Osteocyte (in vitro differentiated cells): ENCODE measurements at places on chromosomes 1 and 21. TPM values are rescaled to one million over a fixed set of nuclear protein-coding genes. Genes with fewer than 3 reads are reported as not detected.

DNA sequence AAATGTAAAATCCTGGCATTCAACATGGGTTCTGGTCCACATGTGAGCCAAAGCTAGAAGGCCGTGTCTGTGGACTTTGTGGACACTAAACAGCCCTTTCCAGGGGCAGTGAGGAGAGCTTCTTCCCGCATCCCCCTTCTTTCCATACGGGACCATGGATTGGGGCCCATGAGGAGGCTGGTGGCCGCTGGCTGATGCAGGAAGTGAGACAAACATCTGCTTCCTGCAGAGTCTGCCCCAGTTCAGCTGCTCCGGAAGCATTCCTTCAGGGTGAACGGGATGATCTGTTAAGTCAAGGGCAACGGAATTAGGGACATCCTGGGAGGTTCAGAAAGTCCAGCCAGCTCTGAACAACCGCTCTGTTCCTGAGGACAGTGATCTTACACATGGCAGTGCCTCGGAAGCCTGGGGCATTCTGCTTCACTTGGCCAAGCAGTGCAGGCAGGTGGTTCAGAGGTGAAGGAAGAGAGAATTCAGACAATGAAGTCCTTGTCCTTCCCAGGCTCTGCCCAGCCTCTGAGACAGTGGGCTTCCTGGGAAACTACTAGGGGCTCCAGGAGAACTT is 1.5 kb downstream of the CA6 start:
- H3K4me1 ChIP-seq = peaks cover 2% of the 10 kb centered on the region
- DNase-seq = no peak
- no peaks in the 10 kb centered on the region for H3K27me3 ChIP-seq
- no peak overlapping the region for H3K4me3 ChIP-seq

GRCh38 chr1:34858901-34859445 is 576 bp downstream of the SMIM12 start:
- peaks cover 4% of the 10 kb centered on the region for H3K36me3 ChIP-seq
- no peak for DNase-seq
- peaks cover 31% of the 10 kb centered on the region for H3K4me1 ChIP-seq

GRCh38 chr1:25820247-25821111 is 725 bp downstream of the MTFR1L start:
- H3K4me1 ChIP-seq = peaks cover 34% of the 10 kb centered on the region
- H3K27me3 ChIP-seq = no peaks in the 10 kb centered on the region
- peaks cover 3% of the 10 kb centered on the region for H3K36me3 ChIP-seq
- peak overlapping the region; percentile 92 for H3K4me3 ChIP-seq
- DNase-seq = no peak

- H3K4me3 ChIP-seq = no peak overlapping the region
- H3K27ac ChIP-seq = no peak overlapping the region
- no peaks in the 10 kb centered on the region for H3K4me1 ChIP-seq
- no peaks in the 10 kb centered on the region for H3K36me3 ChIP-seq
Measured at GRCh38 chr1:86259390-86259789, 102.8 kb upstream of the COL24A1 start.

GRCh38 chr1:174204697-174205308 is 45.5 kb downstream of the RABGAP1L start:
- no peaks in the 10 kb centered on the region for H3K27me3 ChIP-seq
- no peak overlapping the region for H3K27ac ChIP-seq
- DNase-seq = no peak
- H3K4me3 ChIP-seq = no peak overlapping the region
- peaks cover 6% of the 10 kb centered on the region for H3K36me3 ChIP-seq
- H3K4me1 ChIP-seq = no peaks in the 10 kb centered on the region

- H3K36me3 ChIP-seq = peaks cover 28% of the 10 kb centered on the region
- H3K27ac ChIP-seq = no peak overlapping the region
- peaks cover 16% of the 10 kb centered on the region for H3K4me1 ChIP-seq
- DNase-seq = no peak
Measured at GRCh38 chr1:183753464-183753891, 51.4 kb upstream of the RGL1 start.

- H3K27ac ChIP-seq = no peak overlapping the region
- H3K27me3 ChIP-seq = no peaks in the 10 kb centered on the region
- no peak for DNase-seq
- no peaks in the 10 kb centered on the region for H3K4me1 ChIP-seq
Measured at GRCh38 chr1:226148121-226148648, 38.4 kb downstream of the ACBD3 start.

- H3K4me3 ChIP-seq = peak overlapping the region; percentile 61
- peaks cover 28% of the 10 kb centered on the region for H3K4me1 ChIP-seq
- no peak overlapping the region for H3K27ac ChIP-seq
Measured at GRCh38 chr1:54486907-54487306, 61.1 kb upstream of the ACOT11 start.

DNA sequence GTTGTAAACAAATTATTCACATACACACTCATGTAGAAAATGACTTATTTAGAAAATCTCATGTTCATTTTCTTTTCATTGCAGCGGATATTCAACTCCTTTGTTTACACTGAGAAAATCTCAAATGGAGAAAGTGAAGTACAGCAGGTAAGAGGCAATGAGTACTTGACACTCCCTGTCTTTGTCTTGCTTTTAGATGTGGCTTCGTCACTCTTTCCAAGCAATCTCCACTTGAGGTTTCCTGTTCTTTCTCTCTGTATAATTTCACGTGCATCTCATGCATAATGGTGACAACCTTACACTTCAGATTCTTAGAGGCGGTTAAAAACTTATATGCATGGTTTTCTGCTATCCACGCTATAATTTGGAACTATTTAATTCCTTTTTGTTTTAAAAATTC is 80.6 kb downstream of the CACHD1 start:
- DNase-seq = no peak
- H3K27ac ChIP-seq = no peak overlapping the region
- peaks cover 8% of the 10 kb centered on the region for H3K4me1 ChIP-seq
- no peaks in the 10 kb centered on the region for H3K27me3 ChIP-seq
- no peak overlapping the region for H3K4me3 ChIP-seq
- H3K36me3 ChIP-seq = no peaks in the 10 kb centered on the region

DNA sequence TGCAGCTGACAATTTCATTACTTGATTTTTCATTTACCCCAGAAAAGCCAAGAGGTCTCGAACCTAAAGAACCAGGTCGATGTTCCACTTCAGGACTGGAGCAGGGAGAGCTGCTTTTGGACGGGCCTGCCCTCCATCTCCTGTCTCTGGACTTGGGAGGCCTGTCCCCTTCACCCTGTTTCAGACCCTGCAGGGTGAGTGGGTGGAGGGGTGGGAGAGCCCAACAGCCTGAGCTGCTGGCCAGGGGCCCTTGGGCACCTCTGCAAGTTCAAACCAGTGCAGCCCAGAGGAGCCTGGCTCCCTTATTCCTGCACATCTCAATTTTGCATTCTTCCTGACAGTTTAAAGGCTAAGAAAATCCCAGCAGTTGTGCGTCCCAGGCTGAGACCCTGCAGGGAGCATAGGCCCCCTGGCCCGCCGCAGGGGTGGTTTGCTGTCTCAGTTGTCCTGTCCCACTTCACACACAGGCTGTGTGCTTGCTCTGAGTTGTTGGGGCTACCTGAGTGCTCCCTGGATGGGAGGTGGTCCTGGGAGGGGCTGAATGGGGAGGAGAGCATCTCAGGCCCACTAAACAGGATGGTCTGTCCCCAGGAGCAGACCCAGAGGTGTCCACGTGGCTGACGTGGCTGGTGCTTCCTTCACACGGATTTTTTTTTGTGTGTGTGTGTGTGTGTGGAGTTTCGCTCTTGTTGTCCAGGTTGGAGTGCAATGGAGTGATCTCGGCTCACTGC is 443.7 kb downstream of the PTPRU start:
- no peak overlapping the region for H3K4me3 ChIP-seq
- no peaks in the 10 kb centered on the region for H3K36me3 ChIP-seq
- no peak overlapping the region for H3K27ac ChIP-seq
- peak; percentile 70 for DNase-seq
- H3K4me1 ChIP-seq = no peaks in the 10 kb centered on the region
- H3K27me3 ChIP-seq = no peaks in the 10 kb centered on the region

GRCh38 chr1:215526147-215526845 is 40.8 kb upstream of the KCTD3 start:
- H3K27me3 ChIP-seq = peaks cover 14% of the 10 kb centered on the region
- H3K36me3 ChIP-seq = no peaks in the 10 kb centered on the region
- H3K4me1 ChIP-seq = no peaks in the 10 kb centered on the region
- H3K4me3 ChIP-seq = no peak overlapping the region
- no peak for DNase-seq
- H3K27ac ChIP-seq = no peak overlapping the region

DNA sequence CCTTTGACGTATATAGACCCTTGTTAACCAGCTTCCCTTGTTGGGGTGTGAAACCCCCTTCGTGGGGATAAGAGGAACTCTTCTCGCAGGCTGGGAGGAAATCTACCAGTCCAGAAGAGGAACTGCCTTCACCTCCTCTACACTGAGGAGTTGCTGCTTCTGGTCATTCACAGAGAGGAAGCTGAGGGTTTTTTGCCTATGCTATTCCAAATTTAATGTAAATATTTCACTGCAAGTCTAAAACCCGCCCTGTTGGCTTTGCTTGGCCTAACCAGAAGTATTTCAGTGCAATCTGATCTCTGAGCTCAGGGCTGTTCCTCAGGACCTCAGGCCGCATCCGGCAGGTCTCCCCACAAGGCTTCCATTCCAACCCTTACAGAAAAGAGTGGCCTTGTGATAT is 150.1 kb downstream of the HIVEP3 start:
- DNase-seq = no peak
- H3K4me3 ChIP-seq = no peak overlapping the region
- H3K4me1 ChIP-seq = peaks cover 12% of the 10 kb centered on the region
- no peak overlapping the region for H3K27ac ChIP-seq

Gene NBPF19
- total RNA-seq = 22.1 and 23.2 TPM in 2 replicates

Gene TACSTD2
- not detected in 2 replicates for total RNA-seq

Gene ZMYND12
- total RNA-seq = 0.31 and 0.40 TPM in 2 replicates

Gene TINAGL1
- 9.2 and 10.0 TPM in 2 replicates for total RNA-seq

Gene KRTAP19-3
- total RNA-seq = not detected in 2 replicates

Gene KRTAP6-3
- total RNA-seq = not detected in 2 replicates
